ENCODE measurements at places on chromosomes 3 and 15. TPM values are rescaled to one million over a fixed set of nuclear protein-coding genes. Genes with fewer than 3 reads are reported as not detected.

Gene GOLGA6C
- polyA plus RNA-seq, result not detected

Gene GCSAM
- 1.7 TPM for polyA plus RNA-seq

Gene NEK10
- polyA plus RNA-seq, result 6.2 TPM

- no peak for DNase-seq
Observed at GRCh38 chr15:90807786-90808086, 60.7 kb upstream of the FURIN start.

- DNase-seq, result no peak
Observed at GRCh38 chr3:41700155-41700554, 261.7 kb downstream of the ULK4 start.

Gene PEX5L
- 0.51 TPM for polyA plus RNA-seq

GRCh38 chr3:125587039-125587648 is 8.2 kb downstream of the OSBPL11 start:
- no peak for DNase-seq

- DNase-seq, result no peak
Observed at GRCh38 chr3:156610154-156610553, 55.2 kb upstream of the SSR3 start.

- DNase-seq, result no peak
Observed at GRCh38 chr3:43307226-43307625, 20.9 kb downstream of the SNRK start.

DNA sequence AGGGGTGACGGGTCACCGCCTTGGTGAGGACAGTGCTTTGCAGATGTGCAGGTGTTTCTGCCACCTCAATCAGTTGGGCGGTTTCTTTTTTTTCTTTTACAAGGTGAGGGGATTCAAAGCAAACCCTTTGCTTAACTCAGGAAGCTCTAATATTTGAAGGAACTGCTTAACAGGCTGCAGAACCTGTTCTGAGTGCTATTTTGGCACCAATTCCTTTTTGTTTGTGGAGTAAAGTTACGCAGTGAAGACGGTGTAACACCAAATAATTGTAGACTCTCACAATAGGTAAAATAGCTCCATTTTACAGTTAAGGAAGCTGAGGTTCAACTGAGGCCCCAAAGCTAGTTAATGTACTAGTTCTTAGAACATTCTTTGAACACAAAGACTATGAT is 6.6 kb downstream of the GHRL start:
- DNase-seq, result peak; percentile 15

GRCh38 chr3:24562895-24563294 is 68.2 kb upstream of the THRB start:
- no peak for DNase-seq

Gene GOLGA8T
- polyA plus RNA-seq, result not detected

- no peak for DNase-seq
Observed at GRCh38 chr15:64232400-64232799, 69.6 kb upstream of the PPIB start.

DNA sequence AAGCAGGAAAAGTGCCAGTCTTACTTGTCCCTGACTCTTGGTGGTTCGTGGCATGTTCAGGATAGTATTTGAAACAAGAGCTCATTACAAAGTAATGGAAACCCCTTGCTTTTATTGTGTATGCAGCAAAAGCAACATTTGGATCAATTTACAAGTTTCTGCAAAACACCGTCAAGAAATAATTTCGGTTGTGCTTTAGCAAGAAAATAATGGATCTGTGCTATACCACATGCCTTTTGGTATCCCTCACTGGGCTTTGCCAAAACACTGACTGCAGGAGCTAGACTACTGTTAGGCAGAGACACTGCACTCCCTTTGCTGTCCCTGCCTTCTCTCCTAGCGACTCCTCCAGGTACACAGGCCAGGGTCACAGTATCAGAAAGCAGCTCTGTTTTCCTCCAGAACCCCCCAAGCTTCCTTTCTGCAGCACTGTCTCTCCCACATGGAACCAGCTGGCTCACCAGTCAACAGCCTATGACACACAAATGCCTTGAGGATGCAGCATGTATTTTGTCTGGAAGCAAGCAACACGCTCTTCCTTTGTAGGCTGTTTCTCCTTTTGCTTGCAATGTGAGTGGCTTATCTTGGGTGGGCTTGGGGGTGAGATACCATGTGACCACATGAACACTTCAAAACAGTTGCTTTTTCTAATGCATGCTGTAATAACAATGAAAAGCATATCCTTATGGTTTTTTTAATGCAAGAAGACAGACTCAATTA is 111.4 kb downstream of the PGPEP1L start:
- no peak for DNase-seq

- no peak for DNase-seq
Observed at GRCh38 chr3:12294885-12295580, 6.2 kb downstream of the PPARG start.

DNA sequence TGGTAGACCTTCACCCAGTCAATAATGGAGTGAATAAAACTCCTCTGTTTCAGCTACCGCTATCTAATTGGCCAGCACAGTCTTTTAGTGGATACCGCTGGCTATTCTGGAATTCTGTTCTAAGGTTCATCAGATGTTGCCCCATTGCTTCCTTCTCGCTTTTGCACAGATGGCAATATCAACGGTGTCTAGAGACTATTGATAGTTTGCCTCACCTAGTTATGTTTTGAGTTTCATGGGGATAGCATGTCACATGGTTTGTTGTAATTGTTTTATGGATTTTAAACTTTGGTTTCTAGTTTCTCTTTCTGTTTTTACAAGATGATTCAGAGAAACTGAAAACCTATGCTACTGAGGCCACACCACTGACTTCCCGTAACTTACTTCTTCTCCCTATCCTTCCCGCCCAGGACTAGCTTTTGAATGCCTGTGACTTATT is 2.0 kb downstream of the XRN1 start:
- DNase-seq, result no peak

GRCh38 chr15:74653426-74654102 is 37.9 kb downstream of the CLK3 start:
- DNase-seq, result no peak

GRCh38 chr15:30963681-30964080 is 27.7 kb downstream of the MTMR10 start:
- no peak for DNase-seq

- peak; percentile 56 for DNase-seq
Observed at GRCh38 chr15:101615986-101616848, 36.0 kb downstream of the TM2D3 start.

DNA sequence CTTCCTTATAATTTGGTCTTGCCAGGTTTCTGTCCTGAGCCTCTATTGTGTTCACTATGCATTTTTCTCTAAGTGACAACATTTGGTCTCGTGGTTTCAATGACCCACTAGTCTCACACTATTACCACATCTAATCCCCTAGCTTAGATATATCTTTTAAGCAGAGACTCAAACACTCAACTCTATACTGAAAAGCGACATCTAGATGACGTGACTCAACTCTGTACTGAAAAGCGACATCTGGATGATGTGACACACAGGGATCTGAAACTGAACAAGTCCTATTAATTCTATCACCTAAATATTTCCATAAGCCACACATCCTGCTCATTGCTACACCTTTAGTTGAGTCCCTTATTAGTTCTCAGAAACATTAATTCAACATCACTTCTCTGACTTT is 141.7 kb upstream of the MBNL1 start:
- no peak for DNase-seq

GRCh38 chr3:107817076-107817475 is 273.8 kb downstream of the CD47 start:
- no peak for DNase-seq

Gene ITIH3
- 6.3 TPM for polyA plus RNA-seq

- DNase-seq, result no peak
Observed at GRCh38 chr15:52334491-52335160, 39.0 kb upstream of the MYO5C start.

DNA sequence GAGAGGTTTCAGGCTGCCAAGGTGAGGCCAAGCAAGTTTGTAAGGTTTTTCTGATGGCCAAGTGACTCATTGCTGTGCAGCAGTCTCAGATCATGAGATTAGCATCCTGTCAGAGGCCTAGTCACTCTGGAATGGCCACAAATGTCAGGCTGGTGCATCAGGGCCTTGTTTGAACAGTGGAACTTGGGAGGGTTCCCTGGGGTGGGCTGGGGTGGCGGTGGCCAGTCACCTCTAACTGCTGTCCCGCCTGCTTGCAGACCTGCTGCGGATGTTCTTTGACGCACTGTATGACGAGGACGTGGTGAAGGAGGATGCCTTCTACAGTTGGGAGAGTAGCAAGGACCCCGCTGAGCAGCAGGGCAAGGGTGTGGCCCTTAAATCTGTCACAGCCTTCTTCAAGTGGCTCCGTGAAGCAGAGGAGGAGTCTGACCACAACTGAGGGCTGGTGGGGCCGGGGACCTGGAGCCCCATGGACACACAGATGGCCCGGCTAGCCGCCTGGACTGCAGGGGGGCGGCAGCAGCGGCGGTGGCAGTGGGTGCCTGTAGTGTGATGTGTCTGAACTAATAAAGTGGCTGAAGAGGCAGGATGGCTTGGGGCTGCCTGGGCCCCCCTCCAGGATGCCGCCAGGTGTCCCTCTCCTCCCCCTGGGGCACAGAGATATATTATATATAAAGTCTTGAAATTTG is 2.8 kb upstream of the FAM131A start:
- no peak for DNase-seq

Gene ISG20
- 1.0 TPM for polyA plus RNA-seq

Gene CYP19A1
- polyA plus RNA-seq, result 1.9 TPM

Gene SLC12A1
- polyA plus RNA-seq, result 0.06 TPM
